Hematopoietic multipotent progenitor cell treated with erythropoietin and hydrocortisone succinate and interleukin-3 and kit ligand, for 4 days (in vitro differentiated cells): ENCODE measurements at places on chromosomes 13 and 19.
A peak's percentile ranks its signal among the peaks of the same experiment; 100 is the strongest.

GRCh38 chr13:52760077-52760476, 20.5 kb upstream of the CNMD start:
- no peak for DNase-seq

DNA sequence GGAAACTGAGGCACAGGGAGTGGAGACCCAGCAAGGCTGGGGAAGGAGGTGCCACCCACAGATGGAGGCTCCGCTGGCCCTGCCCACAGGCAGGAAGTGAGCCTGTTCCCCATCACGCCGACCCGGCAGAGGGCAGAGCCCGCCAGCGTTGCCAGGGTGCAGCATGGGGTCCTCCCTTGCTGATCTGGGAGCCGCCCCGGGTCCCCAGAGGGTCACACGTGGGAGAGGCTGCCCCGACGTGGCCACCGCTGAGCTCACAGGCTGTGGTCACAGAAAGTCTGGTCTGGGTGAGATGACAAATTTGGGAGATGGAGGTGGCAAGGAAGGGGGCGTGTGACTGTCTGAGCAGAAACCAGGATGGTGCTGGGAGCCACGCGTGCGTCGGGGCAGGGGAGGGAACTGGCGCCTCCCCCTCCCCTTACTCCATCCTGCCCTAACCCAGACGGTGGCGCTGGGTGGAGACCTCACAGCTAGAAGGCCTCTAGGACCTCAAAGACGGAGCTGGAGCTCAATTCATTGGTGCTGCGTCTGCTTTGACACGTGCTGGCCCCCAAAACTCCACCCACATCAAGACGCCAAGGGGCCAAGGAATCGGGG, 7.7 kb downstream of the MEX3D start:
- peak; percentile 30 for DNase-seq

DNA sequence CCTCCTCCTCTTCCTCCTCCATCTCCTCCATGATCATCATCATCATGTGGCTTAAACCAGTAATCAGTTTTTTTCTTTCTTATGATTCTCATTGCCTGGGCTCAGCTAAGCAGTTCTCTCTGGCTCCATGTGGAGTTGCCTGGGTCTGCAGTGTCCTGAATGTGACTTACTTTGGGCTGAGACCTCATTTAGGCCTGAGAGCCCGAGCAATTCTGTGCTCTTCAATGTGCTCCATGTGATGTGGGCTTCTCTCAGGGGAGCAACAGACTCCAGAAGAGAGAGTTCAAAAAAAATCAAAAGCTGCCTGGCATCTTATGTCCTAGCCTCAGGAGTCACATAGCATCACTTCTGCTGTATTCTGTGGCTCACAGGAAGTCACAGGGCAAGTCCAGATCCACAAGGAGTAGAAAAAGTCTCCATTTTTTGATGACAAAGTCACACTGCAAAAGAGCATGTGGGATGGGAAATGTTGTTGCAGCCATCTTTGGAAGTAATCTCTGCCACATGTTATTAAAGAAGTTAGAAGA, 128.7 kb downstream of the MAB21L1 start:
- no peak for DNase-seq

- DNase-seq, result no peak
These were observed 1815.5 kb downstream of the SLITRK5 start for GRCh38 chr13:89486709-89487108.

- peak; percentile 62 for DNase-seq
These were observed 178.4 kb downstream of the FGF9 start for GRCh38 chr13:21849323-21849722.

DNA sequence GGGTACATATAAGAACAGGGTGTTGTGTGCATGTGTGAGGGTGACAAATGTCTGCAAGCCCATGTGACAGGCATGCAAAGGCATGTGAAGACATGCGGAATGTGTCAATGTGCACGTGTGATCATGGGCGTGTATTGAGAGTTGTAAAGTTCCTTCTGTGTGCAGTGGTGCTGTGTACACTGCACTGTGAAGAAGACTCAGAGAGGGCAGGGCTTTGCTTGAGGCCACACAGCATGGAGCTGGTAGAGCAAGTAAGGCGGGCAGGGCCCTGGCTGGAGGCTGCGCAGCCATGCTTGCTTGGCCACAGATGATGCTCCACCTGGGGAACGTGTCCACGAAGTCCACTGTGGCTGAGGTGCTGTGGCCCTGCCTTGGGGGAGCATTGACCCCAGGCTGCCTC, 66.8 kb downstream of the PTPRS start:
- no peak for DNase-seq

- peak; percentile 60 for DNase-seq
These were observed 1.3 kb upstream of the LDLR start for GRCh38 chr19:11087870-11088505.

GRCh38 chr19:33405553-33406461, 32.3 kb downstream of the CEBPG start:
- no peak for DNase-seq

DNA sequence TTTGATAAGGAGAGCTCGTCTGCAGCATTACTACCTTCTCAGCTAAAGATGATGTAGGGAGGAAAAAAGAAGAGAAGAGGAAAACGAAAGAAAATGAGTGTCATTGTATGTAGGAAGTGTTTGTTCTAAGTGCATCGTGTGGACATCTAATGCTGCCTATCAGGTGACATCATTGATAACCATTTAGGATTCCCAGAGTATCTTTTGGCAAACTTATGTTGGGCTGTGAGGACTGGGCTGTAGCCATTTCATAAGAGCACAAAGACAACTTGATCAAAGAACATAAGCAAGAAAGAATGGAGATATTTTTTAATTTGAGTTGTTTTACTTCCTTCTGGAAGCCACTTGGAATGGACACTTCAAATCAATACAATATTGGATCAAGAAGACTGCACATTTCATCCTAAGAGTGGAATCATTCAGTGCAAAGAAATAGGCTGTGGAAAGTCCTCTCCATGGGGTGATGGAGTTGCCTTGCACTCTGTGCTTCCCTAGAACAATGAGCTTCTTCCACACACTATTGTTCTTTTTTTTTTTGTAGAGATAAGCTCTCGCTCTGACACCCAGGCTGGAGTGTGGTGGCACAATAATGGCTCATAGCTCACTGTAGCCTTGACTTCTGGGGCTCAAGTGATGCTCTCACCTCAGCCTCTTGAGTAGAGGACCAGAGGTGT, 52.4 kb upstream of the UBL3 start:
- no peak for DNase-seq

- no peak for DNase-seq
These were observed 198.1 kb downstream of the OXGR1 start for GRCh38 chr13:96796091-96796633.

- DNase-seq, result no peak
These were observed 11.9 kb upstream of the AXL start for GRCh38 chr19:41206926-41207750.

- peak; percentile 95 for DNase-seq
These were observed 4.8 kb downstream of the CIB3 start for GRCh38 chr19:16168465-16169081.

GRCh38 chr19:50565984-50566903, 2.0 kb downstream of the LRRC4B start:
- no peak for DNase-seq

- DNase-seq, result no peak
These were observed 20.2 kb upstream of the PGLS start for GRCh38 chr19:17491287-17491686.

GRCh38 chr13:108037348-108037747, 178.0 kb downstream of the LIG4 start:
- DNase-seq, result no peak

- DNase-seq, result no peak
These were observed 44.4 kb upstream of the FARP1 start for GRCh38 chr13:98098516-98098915.

GRCh38 chr19:39014037-39014436, 18.3 kb downstream of the FBXO27 start:
- no peak for DNase-seq

DNA sequence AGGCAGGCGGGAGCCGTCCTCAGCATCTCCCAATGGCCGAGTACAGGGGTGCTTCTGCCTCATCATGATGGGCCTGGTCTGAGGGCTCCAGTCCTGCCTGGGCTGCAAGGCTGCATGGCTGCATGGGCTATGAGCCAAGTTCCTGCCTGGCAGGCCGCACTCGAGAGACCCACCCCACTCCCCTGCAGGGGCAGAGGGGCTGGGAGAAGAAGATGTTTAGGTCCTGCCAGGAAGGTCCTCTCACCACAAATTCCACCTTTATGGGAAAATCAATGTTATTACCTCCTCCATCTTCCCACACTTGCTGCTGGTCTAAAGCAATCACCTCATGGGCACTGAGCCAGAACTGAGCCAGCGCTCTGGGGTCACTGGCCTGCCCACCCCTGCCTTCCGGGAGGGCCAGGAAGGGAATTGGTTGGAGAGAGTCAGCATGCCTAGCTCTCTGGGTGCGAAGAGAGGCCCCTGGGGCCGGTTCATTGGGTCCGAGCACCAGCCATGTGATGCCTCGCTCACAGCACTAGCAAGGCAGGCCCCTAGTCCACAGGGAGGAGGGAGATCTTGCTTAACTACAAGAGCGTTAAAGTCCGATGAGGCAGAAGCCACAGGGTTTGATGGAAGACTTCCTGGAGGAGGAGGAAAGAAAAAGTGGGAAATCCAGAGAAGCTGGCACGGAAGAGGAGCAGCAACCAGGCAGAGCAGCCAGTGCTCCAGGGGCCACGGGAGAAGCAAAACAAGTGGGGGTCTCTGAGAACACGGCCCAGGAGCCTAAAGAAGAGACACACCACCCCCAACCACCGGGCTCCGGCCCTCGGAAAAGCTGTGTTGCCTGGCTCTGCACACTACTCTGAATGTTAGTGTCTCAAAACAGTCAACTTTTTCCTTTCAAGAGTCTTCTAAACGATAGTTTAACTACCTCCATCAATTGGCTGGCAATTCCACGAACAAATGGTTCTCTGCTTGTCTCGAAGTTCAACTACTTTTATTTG, 63.1 kb downstream of the CEBPG start:
- DNase-seq, result no peak

DNA sequence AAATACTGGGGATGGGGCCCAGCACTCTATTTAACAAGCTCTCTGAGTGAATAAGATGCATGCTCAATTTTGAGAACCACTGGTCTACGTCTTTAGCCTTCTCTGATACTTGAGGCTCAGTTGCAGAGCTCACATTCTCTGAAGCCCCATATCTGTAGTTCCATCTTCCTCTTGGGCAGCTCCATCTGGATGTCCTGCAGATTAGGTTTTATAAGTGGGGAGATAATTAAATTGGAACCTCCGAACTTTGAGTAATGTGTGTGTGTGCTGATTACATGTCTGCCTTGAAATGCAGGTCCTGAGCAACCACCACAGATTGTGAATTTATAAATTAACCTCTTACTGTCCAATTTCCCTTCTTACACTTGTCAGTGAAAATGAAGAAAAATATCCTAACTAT, 7.2 kb upstream of the RASL11A start:
- peak; percentile 30 for DNase-seq

- no peak for DNase-seq
These were observed 254.7 kb upstream of the OBI1 start for GRCh38 chr13:78913656-78914055.

GRCh38 chr19:13849991-13850909, 26.7 kb upstream of the NANOS3 start:
- DNase-seq, result peak; percentile 90

DNA sequence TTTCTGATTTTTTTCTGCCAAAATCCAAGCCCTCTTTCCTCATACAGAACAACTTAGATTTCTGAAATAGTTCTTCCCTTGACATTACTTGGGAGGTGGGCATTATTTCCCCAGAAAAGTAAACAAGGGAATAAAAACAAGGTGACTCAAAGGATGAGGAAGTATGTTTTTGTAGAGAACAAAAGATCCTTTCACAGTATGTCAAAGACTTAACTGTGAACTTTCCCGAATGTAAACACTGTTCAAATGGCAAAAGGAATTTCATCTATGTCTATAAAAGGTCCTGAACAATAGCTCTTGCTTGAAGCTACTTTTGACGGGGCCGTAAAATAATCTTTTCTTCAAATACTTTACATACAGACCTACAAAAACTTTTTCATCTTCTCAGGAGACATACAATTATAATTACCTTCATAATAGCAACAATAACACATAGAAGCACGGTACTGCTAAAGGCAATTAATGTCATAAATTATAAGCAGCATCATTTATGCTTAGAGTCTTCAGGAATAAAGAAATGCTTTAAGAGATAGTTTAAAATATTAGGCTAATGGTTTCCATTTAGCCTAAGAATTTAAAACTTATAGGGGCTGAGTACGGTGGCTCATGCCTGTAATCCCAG, 191.1 kb downstream of the RGCC start:
- DNase-seq, result no peak

- DNase-seq, result peak; percentile 58
These were observed 175.9 kb upstream of the TRPC4 start for GRCh38 chr13:38045278-38046048.

DNA sequence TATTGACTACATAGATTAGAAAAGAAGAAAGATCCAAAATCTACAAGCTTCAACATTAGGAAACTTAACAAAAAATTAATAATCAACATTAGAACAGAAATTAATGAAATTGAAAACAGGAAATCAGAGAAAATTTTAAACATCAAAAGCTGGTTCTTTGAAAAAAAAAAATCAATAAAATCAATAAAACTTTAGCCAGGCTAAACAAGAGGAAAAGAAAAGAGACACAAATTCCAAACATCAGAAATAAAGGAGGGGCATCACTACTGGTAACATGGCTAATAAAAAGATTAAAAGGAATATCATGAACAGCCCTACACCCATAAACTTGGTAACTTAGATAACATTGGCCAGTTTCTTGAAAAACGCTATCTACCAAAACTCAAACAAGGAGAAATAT, 110.2 kb downstream of the ATP11A start:
- no peak for DNase-seq

- DNase-seq, result peak; percentile 58
These were observed 237.4 kb downstream of the RGCC start for GRCh38 chr13:41694545-41695301.

DNA sequence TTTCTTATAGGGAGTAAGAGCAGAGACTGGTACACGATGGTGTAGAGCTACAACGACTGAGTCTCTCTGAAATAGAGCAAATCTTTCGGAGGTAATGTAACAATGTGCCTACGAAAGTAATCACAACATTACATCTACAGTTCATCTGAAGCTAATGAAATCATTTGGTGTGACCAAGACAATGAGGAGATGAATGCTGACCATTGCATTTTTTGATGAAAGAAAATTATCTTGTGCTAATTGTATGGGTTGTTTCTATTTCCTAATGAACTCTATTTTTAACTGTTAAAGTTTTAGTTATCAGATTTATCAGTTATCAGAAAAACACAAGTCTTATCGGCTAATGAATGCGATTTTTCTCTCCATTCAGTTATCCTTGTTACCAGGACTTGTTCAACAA, 913.4 kb downstream of the SLITRK6 start:
- no peak for DNase-seq

- DNase-seq, result no peak
These were observed 99.5 kb downstream of the KDM4B start for GRCh38 chr19:5068233-5069072.

GRCh38 chr19:21568816-21569493, 63.6 kb downstream of the ZNF429 start:
- DNase-seq, result peak; percentile 98
